ENCODE measurements at places on chromosomes 13 and 19.

DNA sequence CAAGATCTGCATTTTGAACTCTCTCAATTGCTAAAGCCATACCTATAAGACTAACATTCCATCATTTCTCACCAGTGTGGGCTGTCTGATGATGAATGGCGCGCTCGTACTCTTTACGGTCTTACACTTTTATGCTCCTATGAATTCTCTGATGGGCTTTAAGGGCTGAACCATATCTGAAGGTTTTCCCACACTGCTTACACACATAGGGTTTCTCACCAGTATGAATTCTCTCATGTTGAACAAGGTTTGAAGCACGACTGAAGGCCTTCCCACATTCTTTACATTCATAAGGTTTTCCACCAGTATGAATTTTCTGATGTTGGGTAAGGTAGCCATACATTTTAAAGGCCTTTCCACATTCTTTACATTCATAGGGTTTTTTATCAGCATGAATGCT is 18.8 kb upstream of the ZNF607 start:
- no peak for DNase-seq

DNA sequence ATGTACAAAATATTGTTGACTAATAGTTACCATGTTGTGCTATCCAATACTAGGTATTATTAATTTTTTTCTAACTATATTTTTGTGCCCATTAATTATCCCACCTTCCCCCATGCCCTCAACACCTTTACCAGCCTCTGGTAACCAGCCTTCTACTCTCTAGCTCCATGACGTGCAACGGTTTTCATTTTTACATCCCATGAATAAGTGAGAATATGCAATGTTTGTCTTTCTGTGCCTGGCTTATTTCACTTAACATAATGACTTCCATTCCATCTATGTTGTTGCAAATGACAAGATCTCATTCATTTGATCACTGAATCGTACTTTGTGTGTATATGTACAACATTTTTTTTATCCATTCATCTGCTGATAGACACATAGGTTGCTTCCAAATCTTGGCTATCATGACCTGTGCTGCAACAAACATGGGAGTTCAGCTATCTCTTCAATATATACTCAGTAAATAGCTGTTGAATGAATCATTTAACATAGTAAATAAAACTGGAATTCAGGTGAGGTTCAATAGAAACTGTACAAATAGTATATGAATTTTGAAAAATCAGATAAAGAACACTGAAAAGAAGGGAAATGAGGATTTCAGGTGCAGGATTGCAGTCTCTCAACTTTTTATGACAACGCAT is 509.0 kb upstream of the MIR17HG start:
- no peak for DNase-seq

GRCh38 chr13:45994752-45995151 is 57.8 kb downstream of the ZC3H13 start:
- no peak for DNase-seq

- DNase-seq, result no peak
These were observed 87.6 kb downstream of the IRS2 start for GRCh38 chr13:109698779-109699178.

GRCh38 chr19:2428756-2429711 is 1.6 kb upstream of the TIMM13 start:
- no peak for DNase-seq

GRCh38 chr19:28367146-28367545 is 845.8 kb downstream of the UQCRFS1 start:
- no peak for DNase-seq

DNA sequence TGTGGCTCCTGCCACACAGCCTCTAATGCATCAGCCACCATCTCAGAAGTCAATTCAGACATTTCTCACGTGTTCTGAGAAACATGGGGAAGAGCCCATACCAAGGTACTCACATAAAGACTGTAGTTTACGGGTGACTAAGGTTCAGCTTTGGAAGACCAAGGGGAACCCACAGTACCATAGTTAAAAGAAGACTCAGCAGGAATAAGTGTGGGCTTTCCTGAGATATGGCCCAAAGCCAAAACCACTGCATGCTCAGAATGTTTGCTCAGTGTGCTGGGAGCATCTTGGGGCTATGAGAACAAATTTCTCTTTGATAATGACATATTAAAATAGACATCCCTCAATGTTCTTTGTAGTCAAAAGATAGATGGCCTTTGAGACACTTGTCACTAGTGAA is 283.8 kb downstream of the DCT start:
- DNase-seq, result no peak

- DNase-seq, result no peak
These were observed 198.0 kb downstream of the UQCRFS1 start for GRCh38 chr19:29014857-29015436.

Data from activated CD8-positive, alpha-beta memory T cell treated with anti-CD3 and anti-CD28 coated beads for 48 hours (primary cell).